ENCODE measurements at places on chromosomes 7 and 10.

DNA sequence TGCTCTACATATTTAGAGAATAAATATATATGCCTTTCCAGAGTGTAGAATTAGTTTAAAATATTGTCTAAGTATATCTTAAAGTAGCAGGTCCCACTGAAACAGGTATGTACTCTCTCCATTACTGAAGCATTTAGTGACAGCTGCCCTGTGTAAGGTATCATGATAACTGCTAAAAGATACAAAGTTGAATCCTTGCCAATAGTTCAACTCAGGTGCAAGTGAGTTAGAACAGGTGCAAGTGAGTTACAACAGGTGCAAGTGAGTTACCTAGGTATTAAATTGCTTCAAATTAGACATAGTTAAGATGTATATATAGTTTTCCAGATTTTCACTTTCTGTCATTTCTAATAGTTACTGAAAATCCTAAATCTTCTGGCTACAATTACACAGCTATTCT, 119.1 kb downstream of the CNOT4 start:
- no peak for DNase-seq

- DNase-seq = no peak
Measured at GRCh38 chr7:80583901-80584300, 54.5 kb upstream of the CD36 start.

GRCh38 chr7:80175744-80176143, 41.1 kb downstream of the GNAI1 start:
- no peak for DNase-seq

- no peak for DNase-seq
Measured at GRCh38 chr10:23055424-23056185, 39.8 kb upstream of the MSRB2 start.

DNA sequence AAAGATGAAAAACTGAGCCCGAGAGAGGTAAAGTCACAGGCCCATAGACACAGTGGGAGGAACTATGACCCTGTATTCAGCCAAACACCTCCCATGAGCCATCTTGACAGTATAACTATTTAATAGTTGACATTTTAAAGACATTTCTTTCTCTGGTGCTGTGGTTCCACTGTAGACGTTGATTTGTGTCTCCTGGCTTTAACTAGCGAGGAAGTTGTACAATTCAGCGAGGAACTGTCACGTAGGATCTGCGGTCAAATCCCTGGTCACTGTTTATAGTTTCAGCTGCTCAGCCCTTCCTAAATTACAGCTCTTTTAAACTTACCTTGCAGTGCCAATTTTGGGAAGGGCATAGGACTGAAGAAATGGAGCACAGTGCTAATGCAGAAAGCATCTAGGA, 7.1 kb upstream of the CELF2 start:
- no peak for DNase-seq

DNA sequence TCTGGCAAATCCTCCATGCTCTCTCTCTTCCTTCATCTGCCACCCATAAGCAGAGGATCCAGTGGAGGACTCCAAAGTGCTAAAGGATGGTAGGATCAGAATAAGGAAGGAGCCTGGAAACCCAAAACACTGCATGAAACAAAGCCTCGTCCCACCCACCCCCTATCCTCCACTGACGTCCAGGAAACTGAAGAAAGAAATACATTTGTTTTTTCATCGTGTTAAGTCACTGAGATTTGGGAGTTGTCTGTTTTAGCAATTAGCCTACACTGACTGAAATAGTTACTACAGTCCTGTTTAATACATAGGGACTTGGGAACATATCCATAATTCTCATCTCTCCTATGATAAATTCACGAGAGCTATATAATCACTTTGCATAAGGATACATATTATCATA, 14.8 kb downstream of the ANXA7 start:
- DNase-seq = no peak

DNA sequence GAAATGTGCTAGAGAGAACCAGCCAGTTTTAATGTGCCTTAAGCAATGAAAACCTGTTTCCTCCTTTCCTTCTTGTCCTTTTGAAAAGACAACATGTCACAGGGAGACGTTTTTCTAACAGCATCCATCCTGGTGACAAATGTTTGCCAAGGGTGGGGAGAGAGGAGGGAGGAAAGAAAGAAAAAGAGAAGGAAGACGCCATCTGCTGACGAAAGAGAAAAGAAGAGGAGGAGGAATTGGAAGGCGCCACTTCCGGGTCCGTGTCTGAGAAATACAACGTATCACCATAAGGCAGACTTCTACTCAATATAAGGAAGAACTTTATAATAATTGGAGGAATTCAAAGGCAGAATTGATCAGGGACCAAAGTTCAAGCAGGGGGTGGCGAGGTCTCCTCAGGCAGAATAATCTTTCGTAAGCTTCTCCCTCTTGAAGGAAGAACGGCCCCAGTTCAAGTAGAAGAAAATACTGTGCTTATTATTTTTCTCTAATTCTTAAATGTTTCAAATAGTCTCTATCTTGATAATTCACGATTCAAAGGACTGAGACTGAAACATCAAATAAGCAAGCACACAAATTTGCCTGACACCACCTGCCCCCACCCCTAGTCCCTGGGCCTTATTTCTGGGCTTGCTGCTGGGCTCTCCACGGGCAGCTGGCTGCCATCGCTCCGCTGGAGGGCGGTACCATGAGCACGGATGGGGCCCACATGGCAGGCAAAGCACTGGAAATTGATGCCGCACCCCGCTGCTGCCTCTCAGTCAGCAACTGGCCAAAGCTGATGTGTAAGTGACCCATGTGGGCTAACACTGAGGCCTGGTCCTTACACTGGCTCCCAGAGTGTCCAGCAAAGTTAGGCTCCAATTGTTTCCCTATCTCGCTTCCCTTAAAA, 273.7 kb upstream of the KLF14 start:
- peak; percentile 83 for DNase-seq

DNA sequence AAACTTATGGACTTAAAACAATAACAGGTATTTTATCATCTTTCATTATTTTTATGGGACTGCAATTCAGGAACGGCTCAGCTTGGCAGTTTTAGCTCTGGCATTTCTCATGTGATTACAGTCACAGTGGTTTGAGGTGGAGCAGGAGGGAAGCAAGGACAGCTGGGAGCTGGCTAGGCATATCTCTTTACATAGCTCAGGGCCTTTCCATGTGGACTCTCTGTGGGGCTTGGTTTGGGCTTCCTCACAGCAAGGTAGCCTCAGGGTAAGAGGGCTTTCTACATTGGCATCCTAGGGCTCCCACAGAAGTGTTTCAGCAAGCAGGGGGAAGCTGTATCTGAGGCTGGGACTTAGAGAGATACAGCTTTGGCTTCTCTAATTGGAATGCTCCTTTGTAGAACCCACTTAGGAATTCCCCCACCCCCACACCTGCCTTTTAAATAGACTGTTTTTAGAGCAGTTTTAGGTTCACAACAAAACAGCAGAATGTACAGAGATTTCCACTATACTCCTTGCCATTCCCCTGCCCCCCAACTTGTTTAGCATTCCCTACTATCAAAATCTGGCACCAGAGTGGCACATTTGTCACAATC, 26.6 kb upstream of the SDHAF3 start:
- DNase-seq = no peak

DNA sequence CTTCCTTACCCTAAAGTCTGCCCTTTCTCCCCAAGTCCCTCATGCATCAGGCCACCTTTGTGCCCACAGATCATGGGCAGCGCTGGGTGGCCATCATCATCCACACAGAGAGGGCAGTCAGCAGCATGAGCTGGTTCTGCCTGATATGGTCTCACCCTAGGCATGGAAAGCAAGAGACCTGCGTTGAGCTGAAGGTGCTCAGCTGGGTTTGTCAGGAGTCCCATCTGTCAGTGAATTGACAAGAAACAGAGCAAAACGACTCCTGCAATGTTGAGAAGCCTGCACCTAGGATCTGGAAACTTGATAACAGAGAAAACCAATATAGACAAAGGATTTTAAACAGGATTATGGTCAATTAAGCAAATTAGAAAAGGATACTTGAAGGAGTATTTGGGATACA, 242.7 kb upstream of the PRSS1 start:
- DNase-seq = no peak

DNA sequence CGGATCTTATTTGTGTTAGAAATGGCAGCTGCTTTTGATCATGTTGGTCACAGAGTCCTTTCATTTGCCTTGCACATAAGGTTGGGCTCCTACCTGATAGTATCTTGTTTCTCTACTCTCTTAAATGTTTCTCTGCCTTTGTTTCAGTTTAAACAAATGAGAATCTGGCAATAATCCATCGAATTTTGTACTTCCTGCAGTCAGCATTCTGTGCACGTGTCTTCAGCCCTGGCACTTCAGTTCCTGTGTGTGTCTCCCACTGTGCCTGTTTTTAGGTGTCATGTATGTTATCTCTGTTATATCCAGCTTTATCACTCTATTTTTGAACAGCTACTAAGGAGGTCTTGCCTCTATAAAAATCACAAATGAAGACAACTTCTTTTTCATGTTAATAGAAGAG, 28.4 kb upstream of the PTER start:
- DNase-seq = no peak

DNA sequence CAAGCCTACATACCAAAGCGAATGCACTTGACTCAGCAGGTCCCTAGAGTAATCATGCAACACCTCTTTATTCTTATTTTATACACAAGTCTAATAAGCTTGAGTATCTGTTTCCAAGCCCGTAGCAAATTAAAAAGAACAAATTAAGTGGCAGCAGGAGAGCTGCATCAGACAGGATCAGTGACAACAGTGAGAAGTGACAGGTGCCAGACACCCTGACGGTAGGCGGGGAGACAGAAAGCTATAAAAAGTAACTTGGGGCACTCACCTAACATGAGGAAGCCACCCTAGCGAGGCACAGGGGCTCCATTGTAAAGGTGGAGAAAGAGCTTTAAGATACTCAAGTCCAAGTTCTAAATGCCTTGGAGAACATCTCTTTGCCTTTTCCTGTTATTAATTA, 174.2 kb downstream of the PLXNA4 start:
- no peak for DNase-seq

- no peak for DNase-seq
Measured at GRCh38 chr10:66940965-66941364, 15.1 kb downstream of the LRRTM3 start.

DNA sequence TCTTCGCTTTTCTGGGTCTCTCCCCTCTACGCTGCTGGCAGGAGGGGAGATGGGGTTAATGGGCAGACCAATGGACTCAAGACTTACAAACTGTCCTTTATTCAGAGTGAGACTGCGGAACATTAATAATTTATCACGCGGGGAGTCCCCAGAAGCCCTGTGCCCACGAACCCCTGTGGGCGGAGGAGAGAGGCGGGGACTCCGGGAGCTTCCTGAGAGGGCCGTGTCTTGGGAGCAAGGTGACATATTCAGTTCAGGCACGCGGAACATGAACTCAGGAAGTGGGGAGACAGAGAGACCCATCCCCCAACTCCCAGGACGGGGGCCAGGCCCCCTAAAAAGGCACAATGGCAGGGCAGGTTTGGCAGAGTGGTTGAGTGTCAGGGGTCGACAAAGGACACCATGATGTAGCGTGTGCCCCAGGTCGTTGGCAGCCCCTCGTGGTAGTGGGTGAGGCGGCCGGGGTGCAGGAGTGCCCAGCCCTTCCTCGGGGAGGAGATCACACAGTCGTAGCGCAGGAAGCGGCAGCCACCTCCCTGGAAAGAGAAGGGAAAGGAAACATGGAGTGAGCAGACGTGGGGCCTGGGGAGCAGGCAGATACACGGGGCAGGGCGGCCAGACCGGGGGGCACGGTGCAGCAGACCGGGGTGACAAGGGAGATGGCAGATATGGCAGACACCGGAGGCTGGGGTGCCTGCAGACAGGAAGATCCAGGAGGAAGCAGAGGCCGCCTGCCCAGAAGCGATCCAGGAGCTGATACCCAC, 5.2 kb upstream of the MOGAT3 start:
- DNase-seq = no peak

GRCh38 chr7:143244321-143244720, 18.9 kb upstream of the GSTK1 start:
- no peak for DNase-seq

- no peak for DNase-seq
Measured at GRCh38 chr10:91883549-91884444, 25.5 kb downstream of the FGFBP3 start.

DNA sequence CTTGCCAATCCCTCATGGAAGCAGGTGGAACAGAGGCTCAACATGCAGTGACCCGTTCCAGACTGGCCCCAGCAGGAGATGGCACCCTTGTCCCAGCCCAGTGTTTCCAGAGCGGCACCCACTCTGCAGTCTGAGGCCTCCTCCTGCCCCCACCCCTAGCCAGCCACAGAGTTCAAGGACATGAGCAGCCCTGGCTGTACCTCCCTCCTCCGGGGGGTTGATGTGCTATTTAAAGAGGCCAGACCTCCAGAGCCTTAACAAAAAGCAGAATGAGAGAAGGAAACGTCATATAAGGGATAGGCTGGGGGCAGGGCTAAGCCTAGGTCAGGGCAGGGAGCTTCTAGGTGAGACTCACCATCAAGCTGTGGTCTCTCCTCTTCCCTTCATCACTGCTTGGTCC, 115.7 kb upstream of the NANOS1 start:
- no peak for DNase-seq

GRCh38 chr10:110498982-110499795, 1.5 kb downstream of the DUSP5 start:
- DNase-seq = peak; percentile 78

DNA sequence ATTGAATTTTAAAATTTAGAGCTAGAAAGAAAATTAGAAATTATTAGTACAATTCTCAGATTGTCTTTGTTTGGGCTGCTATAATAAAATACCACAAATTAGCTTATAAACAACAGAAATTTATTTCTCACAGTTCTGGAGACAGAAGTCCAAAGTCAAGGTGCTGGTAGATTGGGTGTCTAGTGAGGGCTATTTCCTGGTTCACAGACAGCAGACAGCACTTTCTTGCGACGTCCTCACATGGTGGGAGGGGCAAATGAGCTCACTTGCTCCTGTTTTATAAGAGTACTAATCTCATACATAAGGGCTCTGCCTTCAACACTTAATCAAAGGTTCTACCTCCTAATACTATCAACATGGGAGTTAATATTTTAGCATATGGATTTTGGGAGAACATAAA, 134.1 kb downstream of the MDFIC start:
- no peak for DNase-seq

DNA sequence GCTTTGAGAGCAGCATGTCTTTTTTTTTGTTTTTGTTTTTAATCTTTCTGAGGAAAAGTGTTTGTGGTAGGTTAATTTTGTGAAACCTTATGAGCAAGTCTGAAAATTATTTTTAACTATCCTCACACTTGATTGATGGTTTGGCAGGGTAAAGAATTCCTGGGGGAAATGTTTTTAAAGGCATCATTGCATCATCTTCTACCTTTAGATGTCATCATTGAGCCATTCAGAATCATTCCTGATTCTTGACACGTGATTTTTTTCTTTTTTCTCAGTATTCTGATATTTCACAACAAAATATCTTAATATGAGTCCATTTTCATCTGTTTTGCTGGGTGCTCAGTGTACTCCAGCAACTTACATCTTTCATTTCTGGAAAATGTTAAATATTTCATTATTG, 28.3 kb downstream of the PALS2 start:
- no peak for DNase-seq
